NCI-H526 treated with DMSO at 0.1 percent for 48 hours (cell line): ENCODE measurements at places on chromosomes 1 and 21.

DNA sequence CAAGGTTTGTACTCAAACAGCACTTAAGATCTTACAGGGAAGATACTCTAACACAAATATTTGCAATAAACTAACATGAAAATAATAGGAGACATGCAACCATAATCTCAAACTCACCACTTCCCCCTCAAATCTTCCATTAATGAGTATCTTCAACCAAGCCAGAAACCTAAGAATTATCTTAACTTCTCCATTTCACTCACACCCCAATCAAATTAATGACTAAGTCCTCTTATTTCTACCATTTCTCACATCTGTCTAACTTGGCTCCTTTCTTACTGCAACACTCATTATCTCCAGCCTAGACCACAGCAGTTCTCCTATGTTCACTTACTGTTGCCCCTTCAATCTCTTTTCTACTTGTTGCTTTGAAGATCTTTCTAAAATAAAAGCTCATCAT is 10.4 kb downstream of the RBBP5 start:
- DNase-seq, result no peak

DNA sequence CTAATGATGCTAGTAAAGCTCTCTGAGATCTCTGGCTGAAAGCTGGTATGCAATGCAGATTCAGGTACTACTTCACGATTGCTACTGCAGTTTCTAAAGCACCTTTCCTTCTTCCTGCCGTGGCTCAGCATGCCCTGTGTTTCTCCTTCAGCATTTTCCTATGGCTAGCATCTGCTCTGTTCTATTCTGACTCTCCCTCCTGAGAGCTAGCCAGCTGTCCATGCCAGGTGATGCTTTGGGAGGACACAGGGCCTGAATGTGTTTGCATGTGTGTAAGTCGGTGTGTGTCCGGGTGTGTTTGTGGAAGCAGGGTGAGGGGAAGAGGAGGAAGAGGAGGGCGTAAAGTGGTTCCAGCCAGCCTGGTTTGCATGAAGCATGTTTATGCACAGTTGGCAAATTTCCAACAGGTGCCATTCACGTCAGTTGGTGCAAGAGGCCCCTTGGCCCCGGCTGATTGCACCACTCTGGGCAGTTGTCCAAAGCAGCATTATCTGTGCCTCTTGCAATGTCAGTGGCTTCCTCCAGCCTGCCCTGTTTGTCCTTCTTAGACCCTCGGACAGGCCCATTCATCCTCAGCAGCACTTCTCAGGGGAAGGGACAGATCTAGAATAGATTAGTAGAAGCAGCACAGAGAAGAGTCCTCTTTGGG is 433.3 kb downstream of the DISC1 start:
- peak; percentile 4 for DNase-seq

GRCh38 chr1:174060090-174060489 is 37.9 kb upstream of the RC3H1 start:
- no peak for DNase-seq

DNA sequence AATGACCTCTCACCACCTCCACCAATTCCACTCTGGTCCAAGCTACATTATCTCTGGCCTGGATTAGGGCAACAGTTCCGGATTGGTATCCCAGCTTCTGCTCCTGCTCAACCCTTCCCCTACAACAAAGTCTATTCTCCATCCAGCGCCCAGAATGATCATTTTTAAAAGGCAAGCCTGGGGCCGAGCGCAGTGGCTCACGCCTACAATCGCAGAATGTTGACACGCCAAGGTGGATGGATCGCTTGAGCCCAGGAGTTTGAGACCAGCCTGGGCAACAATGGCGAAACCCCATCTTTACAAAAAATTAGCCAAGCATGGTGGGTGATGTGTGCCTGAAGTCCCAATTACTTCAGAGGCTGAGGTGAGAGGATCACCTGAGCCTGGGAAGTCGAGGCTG is 2.2 kb downstream of the LYST start:
- no peak for DNase-seq

- no peak for DNase-seq
These were observed 84.7 kb downstream of the OBSCN start for GRCh38 chr1:228292609-228292911.

DNA sequence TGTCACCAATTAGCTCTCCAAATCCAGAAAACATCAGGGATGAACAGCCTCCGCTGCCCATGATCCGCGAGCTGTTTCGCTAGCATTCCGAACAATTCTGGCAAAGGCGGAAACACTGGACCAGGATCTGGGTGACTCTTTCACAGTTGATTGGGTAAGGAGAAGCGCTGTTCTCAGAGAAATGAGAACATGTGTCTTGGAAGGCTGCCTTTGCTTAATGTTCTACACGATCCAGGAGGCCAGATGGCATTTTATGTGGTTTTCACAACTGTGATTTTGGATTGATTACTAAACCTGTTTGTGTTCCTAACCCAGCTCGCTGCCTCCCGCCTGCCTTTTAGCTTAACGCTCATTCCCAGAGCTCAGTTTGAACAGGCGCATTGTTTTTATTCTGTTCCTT is 144.0 kb downstream of the KIF26B start:
- no peak for DNase-seq

DNA sequence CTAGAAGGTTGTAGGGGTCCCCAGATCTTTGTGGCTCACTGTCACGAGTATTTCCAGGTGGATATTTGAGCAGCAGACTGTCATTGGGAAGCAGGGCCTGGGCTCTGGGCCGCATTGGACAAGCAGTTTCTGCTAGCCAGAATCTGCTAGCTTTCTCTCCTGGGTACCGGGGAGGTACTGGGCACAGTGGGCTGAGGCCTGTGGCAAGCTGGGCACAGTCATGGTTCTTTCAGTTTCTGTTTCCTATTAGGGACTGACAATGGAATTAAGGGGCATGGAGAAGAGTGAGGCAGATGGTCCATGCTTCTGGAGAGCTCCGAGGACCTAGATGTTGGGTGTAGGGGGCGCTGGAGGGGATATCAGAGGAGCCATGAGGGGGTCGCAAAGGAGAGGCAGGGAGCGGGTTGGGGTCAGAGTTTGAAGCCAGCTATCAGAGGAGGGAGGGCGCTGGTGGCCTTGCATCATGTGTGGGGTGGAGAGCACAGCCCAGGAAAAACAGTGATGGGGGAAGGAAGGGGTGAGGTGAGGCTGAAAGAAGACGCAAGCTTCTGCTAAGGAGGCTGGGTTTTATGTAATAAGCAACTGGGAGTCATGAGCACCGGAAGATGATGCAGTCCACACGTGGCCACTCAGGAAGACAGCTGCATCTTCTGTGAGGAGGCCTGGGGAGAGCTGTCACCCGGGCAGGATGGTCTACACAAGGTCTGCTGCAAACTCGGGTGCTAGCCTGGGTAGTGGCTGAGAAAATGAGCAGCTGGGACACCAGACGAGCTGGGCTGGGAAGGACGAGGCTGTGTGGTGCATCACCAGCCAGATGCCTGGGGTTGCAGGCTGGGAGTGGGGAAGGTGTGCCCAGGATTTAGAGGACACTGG is 72.7 kb downstream of the IER5 start:
- no peak for DNase-seq

DNA sequence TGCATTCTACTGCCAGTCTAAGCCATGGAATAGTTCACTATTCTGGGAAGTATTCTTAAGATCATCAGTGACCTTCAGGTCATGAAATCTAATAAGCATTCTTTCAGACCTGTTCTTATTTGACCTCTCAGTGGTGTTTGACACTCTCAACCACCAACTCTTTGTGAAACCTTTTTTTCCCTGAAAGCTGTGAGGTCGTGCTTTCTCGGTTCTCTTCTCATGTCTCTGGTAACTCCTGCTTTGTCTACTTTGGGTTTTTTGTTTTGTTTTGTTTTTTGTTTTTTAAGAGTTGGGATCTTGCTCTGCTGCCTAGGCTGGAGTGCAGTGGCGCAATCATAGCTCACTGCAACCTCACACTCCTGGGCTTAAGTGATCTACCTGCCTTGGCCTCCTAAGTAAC is 56.3 kb downstream of the POU2F1 start:
- DNase-seq, result no peak

DNA sequence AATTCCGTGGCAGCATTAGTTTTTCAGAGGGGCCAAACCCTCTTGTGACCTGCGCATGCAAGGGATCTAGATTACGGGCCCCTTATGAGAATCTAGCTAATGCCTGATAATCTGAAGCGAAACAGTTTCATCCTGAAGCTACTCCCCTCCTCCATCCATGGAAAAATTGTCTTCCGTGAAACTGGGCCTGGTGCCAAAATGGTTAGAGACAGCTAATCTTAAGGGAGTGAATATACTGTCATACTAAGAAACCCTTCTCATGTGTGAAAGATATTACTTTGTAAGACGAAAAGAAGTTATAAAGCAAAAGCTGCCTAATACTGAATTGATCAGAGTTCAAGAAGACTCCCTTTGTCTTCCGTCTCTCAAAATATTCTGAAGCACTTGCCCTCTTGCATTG is 166.3 kb downstream of the DUSP10 start:
- DNase-seq, result no peak

- no peak for DNase-seq
These were observed 43.7 kb downstream of the SEC16B start for GRCh38 chr1:177926201-177926600.

GRCh38 chr1:6329396-6329795 is 64.2 kb downstream of the ACOT7 start:
- no peak for DNase-seq

- DNase-seq, result no peak
These were observed 243.0 kb upstream of the LYPLAL1 start for GRCh38 chr1:218930472-218931241.

- no peak for DNase-seq
These were observed 42.0 kb upstream of the DUSP10 start for GRCh38 chr1:221783936-221784335.

GRCh38 chr21:36159356-36159921 is 2.8 kb downstream of the DOP1B start:
- DNase-seq, result no peak

GRCh38 chr1:54849219-54850068 is 37.6 kb downstream of the DHCR24 start:
- DNase-seq, result no peak

- DNase-seq, result no peak
These were observed 30.4 kb downstream of the PRRX1 start for GRCh38 chr1:170694172-170694926.

DNA sequence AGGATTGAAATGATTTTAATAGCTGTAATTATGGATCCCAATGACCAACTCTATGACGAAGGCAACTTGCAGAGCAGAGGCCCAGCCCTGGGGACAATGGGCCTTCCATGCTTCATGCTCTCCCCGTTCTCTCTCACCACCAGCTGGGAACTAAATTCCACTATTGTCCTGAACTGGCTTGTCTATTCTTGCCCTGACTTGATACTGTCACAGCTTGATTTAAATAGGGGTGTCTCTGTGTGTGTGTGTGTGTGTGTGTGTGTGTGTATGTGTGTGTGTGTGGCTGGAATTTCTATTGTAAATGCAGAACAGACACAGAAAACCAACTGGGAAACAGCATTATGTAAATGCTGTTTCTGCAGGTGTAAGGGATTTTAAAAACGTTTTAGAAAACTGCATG is 57.0 kb downstream of the SLC22A15 start:
- DNase-seq, result peak; percentile 76

DNA sequence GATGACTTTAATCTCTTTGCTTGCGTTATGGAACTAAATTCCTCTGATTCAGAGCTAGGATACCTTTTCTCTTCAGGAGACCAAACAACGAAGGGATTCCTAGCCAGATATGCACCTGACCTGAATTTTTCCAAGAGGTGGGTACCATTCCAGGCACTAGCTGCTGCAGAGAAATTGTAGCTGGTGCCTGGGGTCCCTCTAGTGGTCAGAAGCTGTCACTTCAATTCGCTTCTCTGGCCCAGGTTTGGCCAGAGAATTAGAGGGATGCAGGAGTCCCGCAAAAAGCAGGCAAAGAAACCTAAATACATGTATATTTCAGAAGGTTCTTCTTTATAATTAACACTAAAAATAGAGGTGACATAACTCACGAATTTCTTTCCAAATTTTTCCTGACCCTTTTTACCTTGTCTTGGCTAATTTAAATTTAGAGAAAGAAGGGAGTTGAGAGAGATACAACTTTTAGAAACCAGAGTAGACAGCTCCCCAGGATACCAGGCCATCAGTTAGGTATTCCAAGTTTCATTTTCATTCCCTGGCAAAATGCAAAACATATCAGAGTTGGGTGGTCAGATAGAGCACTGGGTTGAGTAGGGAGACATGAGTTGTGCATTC is 9.6 kb downstream of the ACKR1 start:
- peak; percentile 82 for DNase-seq

GRCh38 chr1:97660431-97661105 is 260.3 kb downstream of the DPYD start:
- no peak for DNase-seq

DNA sequence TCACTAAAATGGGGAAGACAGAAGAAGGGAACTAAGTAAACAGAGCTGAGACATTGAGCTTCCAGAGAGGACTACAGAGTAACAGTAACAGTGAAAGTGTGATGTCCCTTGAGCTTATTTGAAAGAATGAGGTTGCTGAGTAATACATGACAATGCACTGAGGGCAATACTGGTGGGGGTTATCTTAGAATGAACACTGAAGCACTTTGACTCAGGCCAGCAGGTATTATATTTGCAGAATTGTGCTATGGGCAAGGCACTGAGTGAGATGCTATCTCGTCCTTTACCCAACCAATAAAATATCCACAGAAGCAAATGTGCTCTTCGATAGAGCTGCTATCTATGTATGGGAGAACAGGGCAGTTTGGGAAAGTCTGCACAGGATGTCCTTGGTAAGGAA is 133.2 kb downstream of the DISP1 start:
- DNase-seq, result no peak

GRCh38 chr1:208185801-208186231 is 58.4 kb downstream of the PLXNA2 start:
- no peak for DNase-seq

DNA sequence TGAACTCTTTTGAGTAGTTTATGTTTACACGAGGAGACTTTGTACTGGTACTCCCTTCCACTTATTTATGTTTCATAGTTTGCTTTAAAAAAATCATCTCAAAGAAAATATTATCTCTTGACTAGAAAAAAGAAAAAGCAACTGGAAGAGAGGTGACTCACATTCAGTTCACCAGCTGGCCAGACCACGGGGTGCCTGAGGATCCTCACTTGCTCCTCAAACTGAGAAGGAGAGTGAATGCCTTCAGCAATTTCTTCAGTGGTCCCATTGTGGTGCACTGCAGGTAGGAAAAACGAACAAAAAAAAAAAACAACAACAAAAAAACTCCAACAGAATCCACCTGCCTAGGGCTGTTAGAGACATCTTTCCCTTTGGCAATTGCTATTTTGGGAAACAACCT is 102.9 kb downstream of the PTPRC start:
- no peak for DNase-seq

DNA sequence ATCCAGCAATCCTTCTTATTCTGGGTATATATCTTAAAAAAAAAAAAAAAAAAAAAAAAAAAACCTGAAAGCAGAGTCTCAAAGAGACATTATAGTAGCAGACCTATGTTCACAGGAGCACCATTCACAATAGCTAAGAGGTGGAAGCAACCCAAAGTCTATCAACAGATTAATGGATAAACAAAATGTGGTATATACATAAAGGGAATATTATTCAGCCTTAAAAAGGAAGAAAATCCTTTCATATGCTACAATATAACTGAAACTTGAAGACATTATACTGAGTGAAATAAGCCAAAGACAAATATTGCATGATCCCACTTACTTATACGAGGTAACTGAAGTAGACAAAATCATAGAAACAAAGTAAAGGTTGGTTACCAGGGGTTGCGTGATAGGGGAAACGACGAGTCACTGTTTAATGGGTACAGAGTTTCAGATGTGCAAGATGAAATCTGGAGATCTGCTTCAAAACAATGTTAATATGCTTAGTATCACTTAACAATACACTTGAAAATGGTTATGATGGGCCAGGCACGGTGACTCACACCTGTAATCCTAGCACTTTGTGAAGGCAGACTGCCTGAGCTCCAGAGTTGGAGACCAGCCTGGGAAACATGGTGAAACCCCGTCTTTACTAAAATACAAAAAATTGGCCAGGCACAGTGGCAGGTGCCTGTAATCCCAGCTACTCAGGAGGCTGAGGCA is 29.5 kb downstream of the PIK3R3 start:
- DNase-seq, result no peak
